ENCODE measurements at places on chromosomes 1 and 21.
A peak's percentile ranks its signal among the peaks of the same experiment; 100 is the strongest.

DNA sequence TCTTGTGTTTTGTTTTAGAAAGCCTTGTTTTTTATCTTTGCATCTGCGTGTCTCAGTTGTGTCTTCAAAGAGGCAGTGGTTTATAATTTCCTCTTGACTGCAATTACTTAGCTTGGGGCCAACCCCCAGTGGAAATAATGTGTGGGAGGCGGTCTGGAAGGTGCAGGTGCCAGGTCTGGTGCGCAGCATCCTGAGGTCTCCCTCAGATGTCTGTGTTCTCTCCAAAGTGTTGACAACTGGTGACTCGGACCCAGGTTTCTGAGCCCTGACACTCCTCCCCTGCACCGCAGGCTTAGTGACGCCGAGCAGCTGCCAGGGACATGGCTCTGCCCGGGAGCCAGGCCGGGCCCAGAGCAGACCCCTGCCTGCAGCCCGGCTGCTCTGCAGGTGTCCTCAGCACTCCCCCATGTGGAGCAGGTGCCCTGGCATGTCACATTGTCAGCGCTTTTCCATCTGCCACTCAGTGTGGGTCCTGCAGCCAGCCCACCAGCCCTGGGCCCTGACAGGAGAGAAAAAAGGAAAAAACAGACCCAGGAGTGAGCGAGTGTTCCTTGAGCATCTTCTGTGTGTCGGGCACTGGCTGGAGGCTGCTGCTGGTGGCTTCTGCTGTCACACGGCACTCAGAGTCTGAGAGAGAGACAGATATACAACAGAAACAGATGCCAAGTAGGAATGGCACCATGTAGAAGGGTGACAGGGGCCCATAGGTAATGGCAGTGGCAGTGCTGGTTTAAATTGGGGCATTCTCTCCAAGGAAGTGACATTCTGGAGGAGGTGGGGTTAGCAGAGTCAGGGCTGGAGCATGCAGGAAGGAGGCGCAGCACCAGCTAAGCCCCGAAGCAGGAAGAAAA is 24.8 kb upstream of the SELENON start:
- peak; percentile 63 for DNase-seq

DNA sequence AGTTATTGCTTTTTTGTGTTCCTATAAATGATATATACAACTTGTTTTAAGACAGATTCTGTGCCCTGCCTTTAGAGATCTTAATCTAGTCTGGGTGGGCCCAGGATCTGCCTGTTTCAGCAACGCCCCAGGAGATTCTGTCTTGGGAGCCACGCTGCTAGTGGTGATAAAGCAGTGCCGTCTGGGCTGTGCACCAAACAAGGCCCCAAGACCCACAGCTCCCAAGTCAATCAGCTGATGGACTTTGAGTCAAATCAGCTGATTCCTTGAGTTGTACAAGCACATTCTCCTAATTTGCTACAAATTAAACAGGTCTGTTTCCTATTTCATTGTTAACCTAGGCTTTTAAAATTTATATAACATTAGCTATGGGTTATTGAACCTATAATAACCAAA is 15.7 kb upstream of the SLC44A3 start:
- no peak for DNase-seq

- no peak for DNase-seq
Measured at GRCh38 chr21:42619166-42619565, 34.3 kb upstream of the PDE9A start.

- no peak for DNase-seq
Measured at GRCh38 chr1:212242288-212242984, 42.8 kb upstream of the PPP2R5A start.

DNA sequence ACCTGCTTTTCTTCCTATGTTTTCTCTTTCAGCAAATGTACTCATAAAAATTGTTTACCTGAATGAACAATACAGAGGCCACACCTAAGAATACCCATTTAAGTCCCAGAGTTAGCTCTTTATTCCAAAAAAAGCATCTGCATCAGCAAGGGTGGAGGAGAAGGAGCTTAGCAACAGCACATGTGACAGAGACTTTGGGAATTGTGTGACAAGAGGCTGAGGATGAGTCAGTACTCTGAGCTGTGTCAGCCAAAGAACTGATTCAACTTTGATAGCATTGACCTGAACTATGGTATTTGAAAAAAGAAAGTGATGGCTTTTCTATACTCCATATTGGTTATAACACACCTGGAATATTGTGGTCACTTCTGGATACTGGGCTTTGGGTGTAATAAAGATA is 162.7 kb downstream of the ZNF648 start:
- no peak for DNase-seq

DNA sequence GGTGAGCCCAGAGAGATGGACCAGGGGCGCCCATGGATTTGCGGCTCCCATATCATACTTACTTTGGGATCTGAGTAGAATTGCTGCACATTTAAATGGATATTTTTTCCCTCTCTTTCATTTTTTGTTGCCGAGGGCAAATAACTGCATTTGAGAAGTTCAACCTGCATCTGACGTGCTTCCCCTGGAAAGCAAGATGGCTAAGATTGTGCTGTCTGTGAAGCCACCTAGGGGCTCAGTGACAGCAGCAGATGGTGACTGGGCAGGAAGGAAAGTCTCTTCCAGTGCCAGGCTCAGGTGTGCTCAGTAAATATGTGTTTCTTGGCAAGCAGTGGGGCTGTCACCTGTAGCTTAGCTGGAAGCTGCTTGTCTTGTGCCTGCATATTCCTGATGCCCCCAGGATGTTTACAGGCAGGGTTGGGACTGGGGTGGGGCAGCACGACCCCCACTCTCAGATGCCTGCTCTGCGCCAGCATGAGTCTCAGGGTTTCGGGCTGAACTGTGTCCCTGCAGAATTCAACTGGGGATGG is 59.8 kb upstream of the ETV3 start:
- DNase-seq = no peak

DNA sequence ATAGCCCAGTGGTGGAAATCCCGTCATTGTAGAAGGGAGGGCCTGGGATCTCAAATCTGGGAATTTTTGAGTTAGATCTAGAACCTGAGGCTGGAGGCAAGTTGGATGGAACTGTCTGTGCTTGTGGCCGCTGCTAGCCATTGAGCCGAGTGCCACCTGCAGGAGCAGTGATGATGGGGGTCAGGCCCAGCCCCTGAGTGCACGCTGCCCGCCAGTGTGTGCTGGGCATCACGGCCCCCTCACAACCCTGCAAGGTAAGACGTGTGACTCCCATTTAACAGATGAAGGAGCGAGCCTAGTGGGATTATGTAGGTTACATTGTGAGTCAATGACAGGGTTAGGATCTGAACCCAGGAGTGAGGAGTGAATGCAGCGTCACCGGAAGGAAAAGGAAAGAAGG is 407.2 kb downstream of the CAMTA1 start:
- no peak for DNase-seq

DNA sequence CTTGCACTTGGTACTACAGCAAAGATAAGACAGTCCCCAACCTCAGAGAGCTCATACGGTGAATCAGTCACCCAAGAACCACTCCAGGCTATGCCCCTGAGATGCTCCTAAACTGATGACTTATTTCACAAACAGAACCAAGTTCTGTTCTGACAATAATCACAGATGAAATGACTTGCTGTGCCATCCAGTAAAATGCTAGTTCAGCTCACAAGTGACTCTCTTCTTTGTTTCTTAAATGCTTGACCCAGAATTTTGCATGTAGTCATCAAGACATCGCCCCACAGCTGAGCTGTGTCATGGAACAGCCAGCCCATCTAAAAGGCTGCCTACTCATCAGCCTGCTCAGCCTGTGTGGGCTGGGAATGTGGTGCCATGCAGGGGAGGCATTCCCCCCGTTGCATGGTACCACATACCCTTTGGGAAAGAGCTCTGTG is 6.1 kb upstream of the SLC19A2 start:
- no peak for DNase-seq

DNA sequence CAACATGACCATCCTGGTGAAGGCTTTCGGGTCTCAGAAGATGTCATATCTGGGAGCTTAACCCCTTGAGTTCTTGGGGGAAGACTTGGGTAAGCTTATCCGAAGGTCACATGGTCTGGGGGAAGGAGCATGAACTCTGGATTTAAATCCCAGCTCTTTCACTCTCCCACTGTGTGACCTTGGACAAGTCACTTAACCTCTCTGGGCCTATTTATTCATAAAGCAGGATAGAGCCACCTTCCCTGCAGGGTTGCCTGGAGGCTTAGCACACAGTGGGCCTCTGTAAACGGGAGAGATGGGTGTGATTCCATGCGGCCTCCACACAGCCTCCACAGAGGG is 8.2 kb upstream of the ARHGEF10L start:
- DNase-seq = no peak

- no peak for DNase-seq
Measured at GRCh38 chr21:28614791-28615190, 377.9 kb downstream of the LTN1 start.

GRCh38 chr1:39635205-39635870 is 4.1 kb downstream of the HEYL start:
- no peak for DNase-seq

DNA sequence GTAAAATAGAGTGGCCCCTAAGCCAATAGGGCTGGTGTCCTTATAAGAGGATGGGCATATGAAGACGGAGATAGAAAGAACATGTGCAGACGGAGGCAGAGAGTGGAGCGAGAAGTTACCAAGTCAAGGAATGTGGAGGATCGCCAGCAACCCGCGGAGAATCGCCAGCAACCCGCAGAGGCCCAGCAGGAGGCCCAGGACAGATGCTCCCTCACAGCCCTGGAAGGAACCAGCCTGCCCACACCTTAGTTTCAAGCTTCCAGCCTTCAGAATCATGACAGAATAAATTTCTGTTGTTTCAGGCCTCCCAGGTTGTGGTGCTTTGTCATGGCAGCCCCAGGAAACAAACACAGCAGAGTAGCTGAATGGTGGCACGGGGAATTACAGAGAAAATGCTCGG is 9.6 kb downstream of the CLDN14 start:
- no peak for DNase-seq
